T-helper 2 cell (primary cell): ENCODE measurements at places on chromosomes 1 and 21.

DNA sequence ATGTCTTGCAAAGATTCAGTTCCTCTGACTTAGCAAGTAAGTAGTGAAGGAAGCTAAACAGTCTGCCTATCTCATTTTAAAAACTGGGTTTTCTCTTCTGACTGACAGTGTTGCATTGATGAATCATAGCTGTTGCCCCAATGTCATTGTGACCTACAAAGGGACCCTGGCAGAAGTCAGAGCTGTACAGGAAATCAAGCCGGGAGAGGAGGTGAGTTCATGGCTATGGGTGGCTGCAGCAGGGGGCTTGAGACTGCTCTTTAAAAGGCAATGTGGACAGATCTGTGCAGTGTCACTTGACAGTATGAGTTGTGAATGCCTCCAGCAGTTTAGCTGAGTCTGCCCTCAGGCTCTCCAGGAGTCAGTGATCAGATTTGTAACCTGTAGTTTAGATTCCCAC lies 46.6 kb downstream of the SMYD2 start:
- DNase-seq: no peak

GRCh38 chr1:30724175-30724574 lies 790 bp upstream of the MATN1 start:
- no peak for DNase-seq

DNA sequence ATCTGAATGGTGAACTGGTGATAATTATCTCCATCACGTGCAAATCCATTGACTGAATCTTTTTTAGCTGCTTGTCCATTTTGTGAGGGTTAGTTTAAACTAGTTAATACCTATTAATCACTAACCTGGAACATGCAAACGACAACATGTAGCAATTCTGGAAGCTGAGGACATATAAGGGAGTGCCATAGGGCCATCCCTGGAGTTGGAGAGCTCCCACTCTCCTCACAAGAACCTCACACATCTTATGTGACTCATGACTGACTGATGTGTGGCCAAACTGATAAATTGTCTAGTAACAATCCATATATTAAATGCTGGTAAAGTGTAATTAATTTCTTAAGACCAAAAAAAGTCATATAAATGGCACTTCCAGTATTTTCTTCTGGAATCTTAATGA lies 62.9 kb upstream of the HOOK1 start:
- no peak for DNase-seq

DNA sequence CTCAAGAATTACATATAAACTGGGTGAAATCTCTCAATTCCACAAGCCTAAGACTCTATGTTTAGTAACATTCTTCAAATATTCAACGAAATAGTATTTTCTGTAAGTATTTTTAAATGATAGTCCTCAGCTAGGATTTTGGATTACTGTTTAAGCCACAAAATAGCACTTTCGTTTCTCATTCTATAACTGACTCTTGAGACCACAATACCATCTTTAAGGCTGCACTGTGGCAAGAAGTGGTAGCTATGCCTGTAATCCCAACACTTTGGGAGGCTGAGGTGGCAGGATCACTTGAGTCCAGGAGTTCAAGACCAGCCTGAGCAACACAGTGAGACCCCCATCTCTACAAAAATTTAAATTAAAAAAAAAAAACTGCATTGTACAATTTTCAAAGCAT lies 126.7 kb downstream of the CDC42BPA start:
- no peak for DNase-seq

GRCh38 chr1:31144442-31144841 lies 78.9 kb upstream of the PUM1 start:
- DNase-seq: no peak

DNA sequence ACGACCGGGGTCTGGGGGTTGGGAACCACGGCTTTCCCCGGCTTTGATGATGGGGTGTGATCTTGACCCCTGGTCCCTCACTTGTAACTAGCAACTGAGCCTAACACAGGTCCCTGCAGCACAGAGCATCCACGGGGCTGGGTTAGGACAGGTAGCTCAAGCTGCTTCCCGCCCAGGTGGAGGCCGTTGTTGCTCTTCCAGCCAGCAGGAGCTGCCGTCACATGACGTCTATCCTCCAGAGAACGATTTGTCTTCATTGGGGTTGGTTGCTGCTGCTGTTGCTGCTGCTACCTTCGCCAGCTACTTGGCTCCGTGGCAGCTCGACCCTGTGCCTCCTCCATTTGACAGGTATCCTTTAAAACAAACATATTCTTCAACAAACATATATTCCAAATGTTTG lies 74.3 kb upstream of the ADAR start:
- no peak for DNase-seq

GRCh38 chr1:1259951-1260600 lies 13.6 kb upstream of the C1QTNF12 start:
- DNase-seq: no peak

DNA sequence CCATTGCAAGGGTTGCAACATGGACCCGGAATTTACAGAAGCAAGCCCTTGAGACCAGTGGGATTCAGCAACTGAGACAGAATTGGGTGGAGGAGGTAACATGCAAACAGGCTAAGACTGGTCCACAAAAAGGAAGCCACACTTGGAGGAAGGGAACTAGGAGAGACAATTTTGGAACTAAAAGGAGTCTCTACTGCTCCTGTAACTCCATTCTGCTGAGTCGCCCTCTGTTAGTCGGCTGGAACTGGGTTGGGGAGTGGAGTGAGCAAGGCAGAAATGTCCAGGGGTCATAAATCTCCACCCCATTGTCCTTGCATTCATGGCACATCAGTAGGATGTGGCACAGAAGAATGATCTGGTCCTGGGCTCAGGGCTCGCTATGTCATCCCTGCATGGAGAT lies 5.1 kb downstream of the LAMB3 start:
- no peak for DNase-seq

- DNase-seq: no peak
Measured at GRCh38 chr1:233907151-233907550, 2.7 kb downstream of the SLC35F3 start.
